Fibroblast of the aortic adventitia (primary cell): ENCODE measurements at places on chromosomes 1 and 21. TPM values are rescaled to one million over a fixed set of nuclear protein-coding genes. Genes with fewer than 3 reads are reported as not detected.

- no peak for DNase-seq
Observed at GRCh38 chr1:162364498-162364897, 12.2 kb downstream of the SPATA46 start.

GRCh38 chr1:239814306-239814881 lies 277.3 kb upstream of the FMN2 start:
- DNase-seq: peak; percentile 12

DNA sequence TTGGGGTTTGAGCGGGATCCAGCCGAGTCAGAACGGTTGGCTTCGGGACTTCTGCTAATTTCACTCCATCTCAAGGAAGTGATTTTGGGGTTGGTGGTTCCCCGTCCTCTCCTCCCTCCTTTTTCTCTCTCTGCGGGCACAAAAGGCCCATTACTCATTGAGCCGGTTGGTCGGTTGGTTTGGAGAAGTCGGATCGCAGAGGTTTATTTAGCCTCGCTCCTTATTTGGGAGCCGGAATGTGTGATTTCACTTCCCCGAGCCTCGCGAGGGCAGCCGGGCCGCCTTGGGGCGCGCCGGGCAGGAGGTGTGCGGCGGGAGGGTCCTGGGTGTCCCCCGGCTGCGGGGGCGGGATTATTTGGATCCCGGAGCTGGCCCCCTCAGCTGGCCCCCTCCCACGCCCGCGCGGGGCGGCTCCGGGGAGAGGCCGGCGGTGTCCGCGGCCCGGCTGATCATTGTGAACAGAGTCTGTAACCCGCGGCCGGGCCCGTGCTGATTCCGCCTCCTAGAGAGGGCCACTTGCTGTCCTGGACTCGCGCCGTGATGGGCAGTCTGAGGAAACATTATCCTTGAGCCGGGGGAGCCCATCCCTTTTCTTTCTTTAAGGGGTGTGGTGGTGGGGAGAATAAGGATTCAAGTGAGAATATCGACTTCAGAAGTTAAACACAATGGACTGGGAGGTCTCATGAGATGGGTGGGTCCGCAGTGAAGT lies 1.2 kb downstream of the MAPKAPK2 start:
- peak; percentile 75 for DNase-seq

DNA sequence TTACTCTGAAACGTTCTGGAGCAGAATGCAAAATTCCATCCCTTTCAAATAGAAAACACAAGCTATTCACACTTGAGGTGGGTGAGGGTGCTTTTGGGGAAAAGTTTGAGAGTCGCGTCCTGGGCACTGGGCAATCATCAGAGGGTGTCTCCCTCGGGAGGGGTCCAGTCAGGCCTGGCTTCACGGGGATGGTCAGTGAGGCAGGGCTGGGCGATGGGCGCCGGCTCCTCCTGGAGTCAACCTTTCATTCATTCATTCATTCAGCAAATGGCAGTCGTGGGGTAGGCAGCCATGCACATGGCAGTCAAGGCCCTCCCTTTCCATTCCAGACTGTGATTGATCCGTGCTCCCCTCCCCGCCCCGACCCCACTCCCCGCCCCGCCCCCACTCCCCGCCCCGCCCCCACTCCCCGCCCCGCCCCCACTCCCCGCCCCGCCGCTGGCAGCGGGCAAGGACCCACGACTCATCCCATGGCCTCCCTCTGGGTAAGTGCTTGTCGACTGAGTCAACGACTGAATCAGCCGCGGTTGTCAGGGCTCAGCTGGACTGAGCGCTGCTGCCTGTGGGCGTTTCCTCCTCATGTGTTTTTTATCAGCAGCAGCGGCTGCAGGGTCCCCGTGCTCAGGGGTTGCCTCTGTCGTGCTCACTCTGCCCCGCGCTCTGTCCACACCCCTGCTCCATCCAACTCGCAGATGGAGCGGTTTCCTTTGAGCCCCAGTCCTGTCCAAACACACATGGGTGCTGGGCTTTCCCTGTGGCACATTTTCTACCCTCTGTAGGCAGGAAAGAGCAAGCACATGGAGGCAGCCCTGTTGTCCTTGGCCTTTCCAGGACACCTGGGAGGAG lies 12.5 kb upstream of the SPSB1 start:
- peak; percentile 93 for DNase-seq

TNFRSF8 gene
- total RNA-seq: 0.09 and 15.4 TPM in 2 replicates

- DNase-seq: no peak
Observed at GRCh38 chr1:190479516-190479915, 1.9 kb upstream of the BRINP3 start.

FAM177B gene
- total RNA-seq: not detected in 2 replicates

DNA sequence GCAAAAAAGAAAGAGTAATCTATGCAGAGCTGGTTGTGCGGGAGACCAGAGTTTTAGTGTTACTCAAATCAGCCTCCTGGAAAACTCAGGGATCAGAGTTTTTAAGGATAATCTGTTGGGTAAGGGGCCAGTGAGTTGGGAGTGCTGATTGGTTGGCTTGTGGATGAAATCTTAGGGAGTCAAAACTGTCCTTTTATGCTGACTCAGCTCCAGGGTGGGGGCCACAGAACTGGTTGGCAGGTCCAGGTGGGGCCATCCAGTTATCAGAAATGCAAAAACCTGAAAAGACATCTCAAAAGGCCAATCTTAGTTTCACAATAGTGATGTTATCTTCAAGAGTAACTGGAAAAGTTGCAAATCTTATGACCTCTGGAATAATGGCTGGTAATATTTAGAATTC lies 3.3 kb downstream of the EXTL2 start:
- no peak for DNase-seq

GRCh38 chr1:52424231-52424636 lies 19.8 kb downstream of the PRPF38A start:
- no peak for DNase-seq

DNA sequence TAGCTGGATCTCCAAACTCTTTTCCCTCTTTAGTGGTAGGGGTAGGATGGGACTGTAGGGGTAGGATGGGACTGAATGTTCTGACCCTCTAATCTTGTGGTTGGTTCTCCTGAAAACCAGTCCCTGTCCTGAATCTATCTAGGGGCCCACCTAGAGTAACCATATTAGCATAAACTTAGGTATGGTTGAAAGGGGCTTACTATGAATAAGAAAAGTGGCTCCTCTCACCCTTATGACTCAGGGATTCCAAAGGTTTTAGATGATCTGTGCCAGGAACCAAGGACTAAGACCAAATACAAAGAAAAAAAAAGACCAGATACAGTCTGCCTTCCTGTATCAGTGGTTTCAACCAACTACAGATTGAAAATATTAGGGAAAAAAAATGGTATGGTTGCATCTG lies 28.9 kb downstream of the RNF2 start:
- peak; percentile 30 for DNase-seq

DNA sequence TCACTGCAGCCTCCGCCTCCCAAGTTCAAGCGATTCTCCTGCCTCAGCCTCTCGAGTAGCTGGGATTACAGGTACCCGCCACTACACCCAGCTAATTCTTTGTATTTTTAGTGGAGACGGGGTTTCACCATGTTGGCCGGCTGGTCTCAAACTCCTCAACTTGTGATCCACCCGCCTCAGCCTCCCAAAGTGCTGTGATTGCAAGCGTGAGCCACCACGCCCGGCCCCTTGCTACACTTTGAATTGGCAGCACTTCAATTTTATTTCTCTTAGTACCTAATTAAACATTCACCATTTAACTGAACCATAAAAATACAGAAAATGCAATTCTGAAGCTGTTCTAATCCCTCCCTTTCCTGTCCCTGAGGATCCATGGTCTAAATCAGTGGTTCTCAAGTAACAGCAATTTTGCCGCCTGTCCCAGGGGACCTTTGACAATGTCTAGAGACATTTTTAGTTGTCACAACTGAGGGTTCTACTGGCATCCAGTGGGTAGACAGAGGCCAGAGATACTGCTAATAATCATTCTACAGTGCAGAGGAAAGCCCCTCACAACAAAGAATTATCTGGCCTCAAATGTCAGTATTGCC lies 4.3 kb upstream of the BCL2L15 start:
- DNase-seq: no peak

GRCh38 chr1:60052601-60053000 lies 21.0 kb downstream of the C1orf87 start:
- DNase-seq: peak; percentile 16

- peak; percentile 59 for DNase-seq
Observed at GRCh38 chr1:27959792-27960603, at the start of gene XKR8. XKR8 (plus strand) TSS chr1:27959973; CDS start chr1:27960070, 97 bp downstream.

GRCh38 chr1:230031131-230031530 lies 35.9 kb upstream of the GALNT2 start:
- DNase-seq: no peak

CHRM3 gene
- 0.09 TPM in 1 of 2 replicates, not detected in the other for total RNA-seq
